ENCODE measurements at places on chromosomes 6 and 20.

GRCh38 chr6:120378582-120379220 lies 955.6 kb downstream of the TBC1D32 start:
- DNase-seq = peak; percentile 5

- peak; percentile 62 for DNase-seq
These were observed 87.6 kb downstream of the SMOC2 start for GRCh38 chr6:168528474-168529095.

GRCh38 chr20:8221887-8222419 lies 89.9 kb downstream of the PLCB1 start:
- no peak for DNase-seq

DNA sequence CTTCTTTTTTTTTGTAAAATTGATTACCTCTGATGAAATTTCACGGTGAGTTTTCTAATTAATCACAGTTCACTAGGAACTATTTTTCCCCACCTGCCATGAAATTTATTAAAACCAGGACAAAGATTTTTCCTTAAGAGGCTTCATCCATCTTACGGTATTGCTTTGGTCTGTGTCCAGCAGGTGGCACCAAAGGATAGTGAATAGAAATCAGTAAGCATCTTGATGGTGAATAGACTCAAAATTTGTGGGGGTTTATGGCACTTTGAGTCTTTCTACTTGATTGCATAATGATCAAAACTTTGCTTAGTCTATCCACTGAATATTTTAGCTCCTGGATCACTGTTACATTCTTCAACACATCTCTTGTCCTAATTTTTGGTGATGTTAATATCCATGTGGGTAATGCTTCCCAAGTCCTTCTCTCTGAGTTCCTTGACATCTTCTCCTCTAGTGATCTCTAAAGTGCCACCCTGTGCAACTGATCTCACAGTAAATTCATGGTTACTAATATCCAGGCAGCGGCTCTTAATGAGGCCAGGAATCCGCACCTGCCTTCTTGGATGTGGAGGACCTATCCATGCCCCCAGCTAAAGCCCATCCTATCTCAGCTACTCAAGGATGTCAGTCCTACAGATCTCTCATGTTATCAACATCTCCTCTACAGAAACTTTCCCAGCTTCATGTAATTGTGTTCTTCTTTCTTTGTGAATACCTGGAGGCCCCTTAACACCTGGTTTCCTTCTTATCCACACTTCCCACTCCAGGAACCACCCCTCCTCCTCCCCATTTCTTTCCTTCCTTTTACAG lies 54.5 kb downstream of the STMND1 start:
- peak; percentile 67 for DNase-seq

DNA sequence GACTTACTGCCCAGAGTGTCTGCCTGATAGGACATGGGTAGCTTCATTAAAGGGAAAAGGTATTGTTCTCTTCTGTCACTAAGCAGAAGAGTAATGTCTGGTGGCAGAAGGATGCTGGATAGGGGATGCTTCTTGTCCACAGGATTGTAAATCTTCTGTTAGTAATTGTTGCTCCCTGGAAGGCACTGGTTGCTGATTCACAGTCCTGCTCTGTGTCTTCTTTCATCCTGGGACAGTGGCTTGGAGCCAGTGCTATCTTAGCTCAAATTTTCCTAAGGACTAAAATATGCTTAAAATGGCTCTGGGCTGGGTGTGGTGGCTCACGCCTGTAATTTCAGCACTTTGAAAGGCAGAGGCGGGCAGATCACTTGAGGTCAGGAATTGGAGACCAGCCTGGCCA lies 48.0 kb downstream of the SYTL3 start:
- peak; percentile 41 for DNase-seq

GRCh38 chr20:48387675-48388074 lies 440.1 kb downstream of the PREX1 start:
- DNase-seq = no peak

GRCh38 chr6:64696053-64696452 lies 1011.0 kb downstream of the EYS start:
- DNase-seq = no peak

GRCh38 chr6:118886641-118887040 lies 7.3 kb upstream of the ASF1A start:
- no peak for DNase-seq

DNA sequence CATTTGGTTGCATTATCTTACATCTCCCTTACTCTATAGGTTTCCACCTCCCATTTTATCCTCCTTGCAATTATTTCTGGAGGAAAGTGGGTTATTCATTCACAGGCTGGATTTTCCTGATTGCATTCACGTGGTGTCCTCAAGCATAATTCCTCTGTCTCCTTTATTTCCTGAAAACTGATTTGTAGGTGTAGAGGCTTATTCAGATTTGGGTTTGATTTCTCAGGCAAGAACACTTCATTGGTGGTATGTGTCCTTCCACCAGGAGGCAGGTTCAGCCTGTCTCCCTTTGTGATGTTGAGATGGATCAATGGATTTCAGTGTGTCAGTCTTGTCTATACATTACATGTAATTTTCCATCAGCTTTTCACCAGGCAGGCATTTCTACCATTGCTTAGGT lies 17.3 kb downstream of the DNPH1 start:
- no peak for DNase-seq

DNA sequence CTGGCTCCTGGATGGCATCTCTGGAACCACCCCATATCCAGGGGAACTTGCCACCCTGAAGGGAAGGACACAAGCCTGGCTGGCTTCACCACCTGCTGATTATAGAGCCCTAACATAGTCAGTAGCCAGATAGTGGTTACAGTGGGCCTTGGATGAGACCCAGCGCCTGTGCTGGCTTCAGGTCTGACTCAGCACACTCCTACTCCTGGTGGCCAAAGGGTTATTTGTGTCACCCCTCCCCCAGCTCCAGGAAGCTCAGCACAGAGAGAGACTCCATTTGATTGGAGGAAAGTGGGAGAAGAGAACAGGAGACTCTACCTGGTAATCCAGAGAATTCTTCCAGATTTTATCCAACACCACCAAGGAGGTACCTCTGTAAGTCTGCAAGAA lies 12.8 kb downstream of the SNX14 start:
- no peak for DNase-seq

- no peak for DNase-seq
These were observed 55.8 kb downstream of the FGD2 start for GRCh38 chr6:37061157-37061804.

DNA sequence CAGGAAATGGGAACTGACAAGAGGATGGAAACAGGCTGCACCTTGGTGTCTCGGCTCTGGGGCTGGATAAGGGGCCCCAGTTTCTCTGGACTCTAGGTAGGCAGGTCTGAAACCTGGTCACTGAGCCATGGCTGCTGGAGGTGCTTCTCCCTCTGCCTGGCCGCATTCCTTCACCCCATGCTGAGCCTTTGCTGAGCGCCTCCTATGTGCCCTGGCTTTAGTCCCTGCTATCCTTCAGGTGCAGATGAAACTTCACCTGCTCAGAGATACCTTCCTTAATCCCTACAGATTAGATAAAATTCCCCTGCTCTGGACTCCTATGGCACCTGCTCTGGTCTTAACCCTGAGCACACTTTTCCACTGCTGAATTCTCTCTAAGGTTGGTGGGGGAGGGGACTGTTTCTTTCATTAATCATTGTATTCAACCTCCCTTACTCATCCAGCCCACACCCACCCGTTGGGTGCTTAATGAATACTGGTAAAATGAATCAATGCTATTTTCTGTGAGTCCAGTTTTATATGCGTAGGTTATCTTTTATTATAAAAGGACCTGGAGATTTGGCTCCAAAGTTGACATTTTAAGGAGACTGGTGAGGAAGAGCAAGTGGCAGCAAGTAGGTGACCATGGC lies 19.3 kb downstream of the MYLK4 start:
- DNase-seq = no peak

GRCh38 chr6:71619836-71620235 lies 266.5 kb upstream of the RIMS1 start:
- peak; percentile 54 for DNase-seq

DNA sequence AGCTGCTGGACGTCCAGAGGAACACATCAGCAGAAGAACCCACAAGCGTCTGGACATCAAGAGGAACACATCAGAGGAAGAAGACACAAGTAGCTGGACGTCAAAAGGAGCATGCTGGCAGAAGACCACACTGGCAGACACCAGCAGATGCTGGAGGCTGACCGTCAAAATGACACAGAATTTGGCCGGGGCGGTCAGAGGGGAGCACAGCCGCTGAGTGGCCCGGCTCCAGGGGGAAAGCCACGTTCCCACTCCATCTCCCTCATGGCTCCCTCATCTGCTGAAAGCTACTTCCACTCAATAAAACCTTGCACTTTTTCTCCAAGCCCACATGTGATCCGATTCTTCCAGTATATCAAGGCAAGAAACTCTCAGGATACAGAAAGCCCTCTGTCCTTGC lies 283.6 kb downstream of the PTPRT start:
- no peak for DNase-seq

- peak; percentile 87 for DNase-seq
These were observed 181.8 kb downstream of the SASH1 start for GRCh38 chr6:148524471-148524882.

DNA sequence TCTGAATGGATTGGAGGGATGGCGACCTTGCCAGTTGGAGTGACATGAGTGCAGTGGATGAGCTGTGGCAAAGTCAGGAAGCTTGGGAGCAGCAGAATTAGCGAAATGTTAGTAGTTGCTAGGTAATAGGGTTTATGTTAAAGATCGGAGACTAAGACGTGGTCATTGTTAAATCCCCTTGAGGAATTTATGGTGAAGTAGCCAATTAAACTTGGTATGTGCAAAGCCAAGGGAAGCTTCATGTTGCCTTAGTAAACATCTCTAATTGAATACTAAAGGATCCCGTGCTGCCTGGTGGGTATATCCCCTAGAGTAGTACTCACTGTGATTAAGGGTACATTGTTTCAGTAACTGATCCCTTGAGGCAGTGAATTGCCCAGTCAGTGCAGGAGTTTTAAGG lies 106.0 kb downstream of the PRIM2 start:
- no peak for DNase-seq

- peak; percentile 85 for DNase-seq
These were observed 23.1 kb upstream of the FBXO9 start for GRCh38 chr6:53042112-53042511.

- no peak for DNase-seq
These were observed 46.9 kb upstream of the POU3F2 start for GRCh38 chr6:98787435-98787834.

- no peak for DNase-seq
These were observed 188.4 kb downstream of the JARID2 start for GRCh38 chr6:15434263-15434662.

- DNase-seq = no peak
These were observed 2.5 kb downstream of the OVOL2 start for GRCh38 chr20:18055261-18055660.

DNA sequence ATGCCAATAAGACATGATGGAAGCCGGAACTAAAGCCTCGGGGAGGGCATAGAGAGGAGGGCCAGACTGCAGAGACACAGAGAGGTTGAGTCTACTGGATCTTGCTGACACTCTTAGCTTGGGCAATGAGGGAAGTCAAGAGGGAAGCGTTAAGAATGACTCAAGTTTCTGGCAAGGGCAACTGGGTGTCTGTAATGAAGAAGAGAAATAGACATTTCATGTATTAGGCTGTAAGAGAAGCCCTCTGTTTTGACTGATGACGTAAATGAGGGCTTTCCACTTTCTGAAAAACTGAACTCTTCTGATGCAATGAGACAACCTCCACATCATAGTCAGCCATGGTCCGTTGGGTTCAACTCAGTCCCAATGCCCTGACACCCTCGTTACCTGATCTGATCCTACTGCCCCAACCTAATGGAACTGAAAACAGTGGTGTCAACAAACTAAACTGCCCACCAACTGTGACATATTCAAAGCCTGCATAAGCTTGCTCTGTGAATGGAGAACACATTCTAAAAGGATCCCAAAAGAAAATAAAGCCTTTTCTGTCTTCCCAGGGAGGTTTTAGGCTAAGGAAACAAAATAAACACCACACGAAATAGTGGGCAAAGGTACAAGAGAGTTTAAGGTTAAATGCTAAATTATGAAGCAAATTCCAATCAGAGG lies 45.8 kb upstream of the PNRC1 start:
- DNase-seq = peak; percentile 81

GRCh38 chr6:150514806-150515380 lies 84.8 kb upstream of the PLEKHG1 start:
- no peak for DNase-seq

- DNase-seq = no peak
These were observed 96.9 kb downstream of the PRSS35 start for GRCh38 chr6:83609248-83609647.
